ENCODE measurements at places on chromosomes 5 and 9.

- no peak for DNase-seq
These were observed 105.3 kb upstream of the NFIB start for GRCh38 chr9:14418941-14419937.

DNA sequence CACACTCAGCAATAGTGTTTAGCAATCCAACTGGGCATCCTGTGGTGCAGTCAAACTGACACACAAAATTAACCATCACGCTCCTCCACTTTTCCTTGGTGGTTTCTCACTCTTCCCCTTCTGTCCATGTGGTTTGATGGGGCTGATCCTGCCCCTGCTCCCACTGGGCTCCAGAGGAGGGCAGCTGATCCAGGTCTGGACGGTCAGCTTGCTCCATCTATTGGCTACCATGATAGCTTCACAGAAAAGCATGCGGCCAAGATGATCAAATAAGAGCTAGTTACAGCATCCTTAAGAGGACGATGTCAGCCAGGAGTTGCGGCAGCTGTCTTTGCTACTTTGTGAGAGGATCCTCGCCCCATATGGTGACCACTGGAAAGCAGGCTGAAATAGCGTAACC, 29.6 kb upstream of the RANBP17 start:
- DNase-seq, result no peak

- DNase-seq, result no peak
These were observed 150.6 kb downstream of the ADCY2 start for GRCh38 chr5:7546555-7546954.

DNA sequence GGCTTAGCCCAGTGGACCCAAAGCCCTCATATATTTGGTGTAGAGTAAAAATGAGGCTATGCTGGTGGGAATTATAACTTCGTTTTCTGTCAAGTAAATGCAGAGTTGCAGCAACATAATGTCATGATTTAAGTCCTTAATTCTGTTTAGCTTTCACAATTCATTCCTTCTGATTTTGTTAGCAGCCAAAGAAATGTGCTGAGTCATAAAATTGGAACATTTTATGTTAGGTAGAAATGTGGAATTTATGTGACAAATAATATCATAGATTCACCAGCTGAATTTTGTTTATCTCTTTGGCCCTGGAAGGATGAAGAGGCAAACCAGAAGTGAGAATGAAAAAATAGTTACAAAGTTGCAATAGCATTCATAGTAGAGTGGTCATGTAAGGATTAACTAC, 247.0 kb downstream of the TRPM3 start:
- no peak for DNase-seq

- no peak for DNase-seq
These were observed 549.3 kb downstream of the RAB3C start for GRCh38 chr5:59132131-59132530.

GRCh38 chr5:16757989-16758501, 141.2 kb upstream of the RETREG1 start:
- no peak for DNase-seq

DNA sequence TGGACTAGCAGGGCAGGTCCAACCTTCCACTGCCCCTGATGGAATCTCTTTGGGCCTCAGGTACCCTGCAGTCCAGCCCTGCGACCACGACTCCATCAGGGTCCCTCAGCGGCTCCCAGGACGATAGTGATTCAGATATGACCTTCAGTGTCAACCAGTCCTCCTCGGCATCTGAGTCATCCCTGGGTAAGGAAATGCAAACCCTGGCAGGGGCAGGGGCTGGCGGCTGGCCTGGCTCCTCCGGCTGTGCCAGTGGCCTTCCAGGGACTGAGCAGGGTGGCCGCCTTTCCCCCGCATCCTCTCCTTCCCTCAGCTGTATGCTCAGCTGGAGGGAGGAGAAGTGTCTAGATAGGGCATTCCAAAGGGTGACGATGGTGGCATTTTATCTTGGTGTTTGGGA, 45.0 kb downstream of the NEURL1B start:
- DNase-seq, result no peak

DNA sequence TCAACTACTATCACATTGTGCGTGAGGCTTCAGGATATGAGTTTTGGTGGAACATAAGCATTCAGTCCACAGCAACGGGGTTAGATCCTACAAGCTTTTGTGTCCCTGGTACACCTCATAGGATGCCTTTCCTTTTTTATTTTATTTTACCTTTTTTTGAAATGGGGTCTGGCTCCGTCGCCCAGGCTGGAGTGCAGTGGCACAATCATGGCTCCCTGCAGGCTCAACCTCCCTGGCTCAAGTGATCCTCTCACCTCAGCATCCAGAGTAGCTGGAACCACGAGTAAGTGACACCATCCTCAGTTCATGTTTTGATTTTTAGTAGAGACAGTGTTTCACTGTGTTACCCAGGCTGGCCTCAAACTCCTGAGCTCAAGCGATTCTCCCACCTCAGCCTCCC, 86.0 kb upstream of the RAI14 start:
- DNase-seq, result no peak

GRCh38 chr9:89295400-89295799, 15.6 kb upstream of the CKS2 start:
- no peak for DNase-seq

GRCh38 chr9:135771401-135772051, 69.5 kb downstream of the KCNT1 start:
- DNase-seq, result no peak

DNA sequence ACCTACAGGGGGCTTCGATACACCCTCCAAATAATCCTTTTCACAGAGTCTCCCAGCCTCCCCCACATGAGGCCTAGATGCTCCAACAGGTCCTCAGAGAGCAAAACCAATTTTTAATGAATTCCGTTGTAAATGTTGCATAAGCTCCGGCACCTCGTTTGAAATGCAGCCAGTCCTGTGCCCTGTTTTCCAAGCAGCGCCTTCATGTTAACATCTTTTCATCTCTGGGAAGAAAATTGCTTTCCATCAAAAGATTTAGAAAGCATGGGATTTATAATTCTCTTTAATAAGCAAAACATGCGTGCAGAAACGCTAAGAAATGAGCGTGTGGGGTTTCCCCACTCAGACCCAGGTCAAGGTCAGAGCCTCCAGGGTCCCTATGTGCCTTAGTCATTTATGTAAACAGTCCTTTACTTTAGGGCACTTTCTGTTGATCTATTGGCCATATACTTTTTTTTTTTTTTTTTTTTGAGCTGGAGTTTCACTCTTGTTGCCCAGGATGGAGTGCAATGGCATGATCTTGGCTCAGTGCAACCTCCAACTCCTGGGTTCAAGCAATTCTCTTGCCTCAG, 177.5 kb upstream of the S1PR3 start:
- DNase-seq, result no peak

GRCh38 chr9:69744688-69745380, 15.0 kb downstream of the PTAR1 start:
- no peak for DNase-seq

DNA sequence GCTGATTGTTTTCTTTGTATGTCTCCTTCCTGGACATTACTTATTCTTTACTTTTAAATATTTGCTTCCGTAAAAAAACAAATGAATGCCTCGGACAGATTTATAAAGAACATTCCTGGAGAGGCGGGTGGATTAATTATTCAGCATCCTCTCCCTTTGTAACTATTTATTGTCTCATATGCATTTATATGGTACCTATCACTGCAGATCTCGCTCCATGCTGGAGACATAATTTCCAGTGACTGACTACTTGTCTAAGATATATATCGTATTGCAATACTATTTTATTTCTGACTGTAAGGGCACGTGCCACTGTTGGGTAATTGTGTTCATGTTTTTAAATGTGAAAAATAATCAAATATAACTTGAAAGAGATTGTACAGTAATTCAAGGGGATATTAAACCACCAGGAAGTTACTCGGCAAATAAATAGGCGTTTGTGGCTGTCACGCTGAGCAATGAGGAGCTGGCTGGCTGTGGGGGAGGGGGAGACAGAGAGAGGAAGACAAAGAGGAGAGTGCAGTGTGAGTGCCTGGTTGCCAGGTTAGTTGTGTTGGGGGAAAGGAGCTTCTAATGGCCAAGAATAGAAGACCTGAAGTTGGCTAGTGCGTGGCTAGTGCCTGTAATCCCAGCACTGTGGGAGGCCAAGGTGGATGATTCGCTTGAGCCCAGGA, 131.8 kb upstream of the GABRP start:
- DNase-seq, result no peak

- no peak for DNase-seq
These were observed 48.1 kb downstream of the VAV2 start for GRCh38 chr9:133943781-133944745.

DNA sequence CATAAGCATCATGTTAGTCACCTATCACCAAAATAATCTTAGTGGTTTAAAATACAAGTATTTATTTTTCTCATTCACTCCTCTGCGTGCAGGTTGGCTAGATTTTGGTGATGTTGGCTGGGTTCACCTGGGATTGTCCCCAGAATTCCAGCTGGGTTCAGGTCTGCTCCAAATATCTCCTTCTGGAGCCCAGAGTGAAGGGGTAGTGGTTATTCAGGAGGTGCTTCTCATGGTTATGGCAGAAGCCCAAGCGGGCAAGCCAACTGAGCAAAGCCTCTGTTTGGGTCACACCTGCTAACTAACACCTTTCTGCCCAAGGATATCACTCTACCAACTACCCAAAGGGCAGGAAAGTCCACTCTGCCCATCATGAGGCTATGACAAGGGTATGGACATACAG, 4.7 kb upstream of the SLC25A46 start:
- DNase-seq, result no peak

DNA sequence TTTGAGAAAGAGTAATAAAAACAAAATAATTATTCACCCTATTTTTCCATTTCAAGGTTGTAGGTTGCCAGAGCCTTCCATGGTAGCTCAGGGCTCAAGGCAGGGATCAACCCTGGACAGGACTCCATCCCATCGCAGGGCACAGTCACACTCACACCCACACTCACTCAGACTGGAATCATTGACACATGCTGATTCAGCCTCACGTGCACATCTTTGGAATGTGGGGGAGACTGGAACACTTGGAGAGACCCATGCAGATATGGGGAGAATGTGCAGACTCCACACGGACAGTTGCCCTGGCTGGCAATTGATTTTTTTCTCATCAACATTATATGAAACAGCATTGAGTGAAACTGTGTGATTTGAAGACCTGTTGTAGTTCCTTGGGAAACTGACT, 234.1 kb downstream of the ADGRV1 start:
- no peak for DNase-seq
